ENCODE measurements at places on chromosomes 5 and 9.

DNA sequence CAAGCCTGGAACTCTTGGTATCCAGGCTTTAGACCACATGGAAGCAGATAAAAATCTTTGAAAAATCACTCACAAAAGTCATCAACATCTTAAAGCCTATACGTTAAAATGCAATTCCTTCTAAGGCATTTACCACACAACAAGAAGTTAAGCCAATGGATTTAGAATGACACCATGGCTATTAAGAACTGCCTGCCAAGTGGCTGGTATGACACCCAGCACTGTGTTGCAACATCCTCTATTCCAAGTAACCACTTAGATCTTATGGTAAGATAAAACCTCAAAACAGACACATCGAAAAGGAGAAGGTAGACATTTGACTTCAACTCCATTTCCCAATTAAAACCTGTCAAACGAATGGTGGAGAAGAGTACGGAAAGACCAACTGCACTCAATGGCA, 344.2 kb upstream of the SLC30A5 start:
- DNase-seq = no peak

GRCh38 chr5:125050926-125051325, 304.5 kb upstream of the ZNF608 start:
- DNase-seq = no peak

DNA sequence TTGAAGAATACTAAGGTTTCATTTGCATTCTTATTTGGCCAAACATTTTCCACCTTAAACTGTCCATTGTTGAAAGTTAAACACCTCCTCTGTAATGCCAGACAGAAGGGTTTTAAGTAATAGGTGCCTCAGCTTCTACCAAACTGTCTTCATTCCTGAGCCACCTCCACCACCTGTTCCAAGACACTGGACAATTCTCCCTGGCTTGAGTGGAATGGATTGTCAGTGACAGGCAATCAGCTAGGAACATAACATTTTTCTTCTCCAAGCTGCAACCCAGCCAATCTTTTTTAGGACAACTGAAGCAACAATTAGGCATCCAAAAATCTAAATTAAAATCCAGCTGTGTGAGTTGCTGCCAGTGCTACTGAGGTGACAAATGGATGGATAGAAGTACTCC, 73.9 kb upstream of the ICE1 start:
- no peak for DNase-seq

DNA sequence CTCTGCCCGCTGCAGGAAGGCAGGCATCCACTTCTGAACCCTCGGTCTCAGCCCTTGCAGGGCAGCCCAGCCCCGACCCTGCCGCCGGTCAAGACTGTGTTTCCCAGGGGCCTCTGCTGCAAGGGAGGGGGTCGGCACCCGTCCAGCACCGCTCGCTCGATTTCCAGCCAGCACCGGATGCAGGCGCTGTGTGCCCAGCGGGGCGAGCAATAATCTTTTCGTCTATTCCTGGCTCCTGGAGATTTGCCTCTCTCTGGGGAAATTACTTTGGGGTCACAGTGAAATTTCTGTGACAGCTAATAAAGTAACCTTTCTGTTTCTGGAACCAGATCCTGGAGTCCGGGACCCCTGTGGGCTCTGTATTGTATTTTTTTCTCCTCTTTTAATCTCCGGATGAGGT, 155.3 kb downstream of the COL23A1 start:
- no peak for DNase-seq

DNA sequence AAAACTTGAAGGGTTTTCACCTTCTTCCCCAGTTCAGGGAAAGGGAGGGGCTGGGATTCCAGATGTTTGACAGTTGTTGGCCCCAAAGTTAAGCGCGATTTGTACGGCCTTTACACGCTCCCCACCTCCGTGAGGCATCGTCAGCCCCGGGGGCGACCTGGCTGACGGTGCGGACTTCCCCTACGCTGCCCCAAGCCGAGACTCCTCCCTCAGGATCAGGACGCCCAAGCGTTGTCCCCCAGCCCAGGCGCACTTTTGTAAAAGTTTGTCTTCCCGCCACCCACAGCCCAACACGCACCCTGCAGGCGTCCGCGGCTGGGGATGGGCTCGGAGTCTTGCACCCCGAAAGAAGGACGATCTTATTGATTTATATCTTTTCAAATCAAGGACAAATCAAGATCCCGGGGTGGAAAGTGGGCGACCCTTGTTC, 713 bp downstream of the MOB3B start:
- no peak for DNase-seq

GRCh38 chr9:3043369-3043768, 199.5 kb upstream of the PUM3 start:
- DNase-seq = no peak

GRCh38 chr9:10366171-10366779, 246.5 kb downstream of the PTPRD start:
- DNase-seq = no peak

GRCh38 chr5:58156973-58157701, 302.7 kb downstream of the PLK2 start:
- DNase-seq = peak; percentile 36

DNA sequence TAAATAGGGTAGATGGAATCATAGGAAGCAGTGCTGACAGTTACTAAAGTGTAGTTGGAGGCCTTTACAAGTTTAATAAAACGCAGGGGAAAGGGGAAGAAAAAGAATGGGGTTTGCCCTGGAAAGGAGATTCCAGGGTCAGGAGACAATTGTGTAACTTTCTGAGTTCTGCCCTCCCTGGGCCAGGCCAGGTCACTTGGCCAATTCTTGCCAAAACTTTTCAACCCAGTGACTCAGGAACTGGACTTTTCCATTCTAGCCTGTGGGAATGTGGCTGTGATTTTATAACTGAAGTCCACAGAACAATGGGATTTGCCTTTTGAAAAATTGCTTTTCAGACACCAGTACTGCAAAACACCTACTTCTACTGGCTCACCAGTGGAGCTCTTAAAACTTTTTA, 289.8 kb upstream of the ANKRD55 start:
- DNase-seq = no peak

DNA sequence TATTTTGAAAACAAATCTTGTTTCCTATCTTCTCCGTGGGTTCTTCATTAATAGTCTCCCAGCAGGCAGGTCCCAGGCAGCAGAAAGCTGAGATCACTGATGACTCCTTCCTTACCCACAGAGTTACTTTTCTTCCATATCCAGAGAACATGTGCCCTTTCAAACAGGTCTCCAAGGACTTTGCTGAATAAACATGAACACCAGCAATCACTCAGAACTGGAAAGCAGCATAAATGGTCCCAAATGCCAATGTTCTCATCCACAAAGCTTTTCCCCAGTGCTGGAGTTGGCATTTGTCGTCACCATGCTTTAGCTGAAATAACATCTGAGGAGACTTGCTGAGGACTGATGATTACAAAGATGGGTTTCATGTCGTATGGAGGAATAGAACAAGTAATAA, 134.0 kb downstream of the YIPF5 start:
- DNase-seq = no peak

DNA sequence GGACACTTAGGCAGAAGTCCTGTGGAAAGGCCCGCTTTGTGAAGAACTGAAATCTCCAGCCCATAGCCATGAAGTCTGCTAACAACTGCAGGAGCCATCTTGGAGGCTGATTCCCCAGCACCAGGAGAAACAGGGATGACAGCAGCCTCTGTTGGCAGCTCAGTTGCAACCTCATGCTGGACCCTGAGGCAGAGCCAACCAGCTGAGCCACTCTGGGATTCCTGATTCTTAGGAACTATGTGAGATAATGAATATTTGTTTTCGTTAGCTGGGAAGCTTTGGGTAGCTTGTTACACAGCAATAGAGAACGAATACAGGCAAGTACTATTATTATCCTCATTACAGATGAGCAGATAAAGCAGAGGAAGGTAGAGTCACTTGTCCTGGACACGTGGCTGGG, 210.5 kb upstream of the ANKH start:
- DNase-seq = no peak

DNA sequence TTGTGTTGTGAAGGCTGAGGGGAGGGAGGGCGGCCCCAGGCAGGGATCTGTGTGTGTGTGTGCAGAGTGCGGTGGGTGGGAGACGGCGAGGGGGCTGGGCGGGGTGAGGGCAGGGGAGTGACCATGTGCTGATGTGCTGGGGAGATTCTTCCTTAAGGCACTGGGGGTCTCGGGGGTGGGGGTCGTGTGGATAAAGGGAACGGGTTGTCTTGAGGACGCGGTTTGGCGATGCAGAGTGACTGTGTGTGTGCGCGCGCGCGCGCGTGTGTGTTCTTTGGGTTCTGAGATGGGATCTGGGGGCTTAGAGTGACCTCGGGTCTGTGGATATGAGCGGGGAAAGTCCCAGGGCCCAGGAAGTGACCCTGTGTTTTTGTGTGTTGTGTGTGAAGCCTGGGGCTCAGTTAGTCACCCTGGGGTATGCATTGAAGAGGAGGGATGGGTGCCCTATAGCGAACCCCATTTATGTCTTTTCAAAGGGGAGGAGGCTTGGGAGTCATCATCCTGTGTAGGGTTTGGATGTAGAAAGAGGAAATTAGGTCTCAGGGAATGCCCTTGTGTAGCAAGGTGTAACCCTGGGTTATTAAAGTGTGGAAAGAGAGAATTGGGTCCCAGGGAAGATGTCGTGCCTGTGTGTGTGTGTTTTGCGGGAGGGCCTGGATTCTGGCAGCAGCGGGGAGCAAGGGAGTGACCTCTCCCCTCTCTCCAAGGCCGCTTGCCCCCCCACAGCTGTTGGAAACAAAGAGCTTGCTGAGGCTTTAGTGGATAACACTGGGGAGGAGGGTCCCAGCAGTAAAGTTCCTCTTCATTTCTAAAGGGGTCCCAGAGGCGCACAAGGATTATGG, 1.4 kb downstream of the TMEFF1 start:
- no peak for DNase-seq

- no peak for DNase-seq
Observed at GRCh38 chr9:112443636-112444035, 43.0 kb upstream of the KIAA1958 start.

DNA sequence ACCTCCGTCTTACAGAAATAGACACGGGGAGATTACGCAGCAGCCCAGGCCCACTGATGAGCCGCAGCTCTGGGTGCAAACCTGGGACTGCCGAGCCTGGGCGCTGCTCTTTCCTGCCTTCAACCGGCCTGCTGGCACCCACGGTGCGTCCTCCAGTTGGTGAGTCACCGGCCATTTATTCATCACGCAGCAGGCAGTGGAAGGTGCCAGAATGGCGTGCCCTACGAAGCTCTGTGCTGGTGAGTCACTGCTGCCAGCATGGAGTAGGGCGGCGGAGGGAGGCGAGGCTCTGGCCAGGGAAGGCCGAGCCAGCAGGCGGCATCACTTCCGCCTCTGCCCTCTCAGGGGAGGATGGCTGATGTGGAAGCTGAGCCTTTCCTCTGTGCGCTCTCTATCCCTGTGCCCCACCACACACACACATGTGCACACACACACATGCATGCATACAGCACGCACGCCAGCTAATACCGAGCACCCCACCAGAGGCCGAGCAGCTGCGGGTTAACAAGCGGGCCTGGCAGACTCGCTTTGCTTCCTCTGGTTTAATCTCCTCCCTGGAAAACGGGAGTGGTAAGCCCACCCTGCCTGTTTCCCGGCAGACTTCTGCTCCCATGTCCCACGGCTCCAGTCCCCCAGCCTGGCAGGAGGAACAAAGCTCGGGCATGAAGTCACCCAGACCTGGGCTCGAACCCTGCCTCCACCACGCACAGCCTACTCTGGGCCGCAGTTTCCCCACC, 39.2 kb downstream of the OLFM1 start:
- DNase-seq = no peak

- no peak for DNase-seq
Observed at GRCh38 chr9:2610985-2611384, 10.6 kb upstream of the VLDLR start.
